ENCODE measurements at places on chromosomes 4 and X. TPM values are rescaled to one million over a fixed set of nuclear protein-coding genes. Genes with fewer than 3 reads are reported as not detected.

OGT gene
- 210 TPM for polyA plus RNA-seq

SCML2 gene
- polyA plus RNA-seq = 8.7 TPM

GRCh38 chrX:12403474-12404082 is 265.3 kb downstream of the FRMPD4 start:
- no peak for DNase-seq

DNA sequence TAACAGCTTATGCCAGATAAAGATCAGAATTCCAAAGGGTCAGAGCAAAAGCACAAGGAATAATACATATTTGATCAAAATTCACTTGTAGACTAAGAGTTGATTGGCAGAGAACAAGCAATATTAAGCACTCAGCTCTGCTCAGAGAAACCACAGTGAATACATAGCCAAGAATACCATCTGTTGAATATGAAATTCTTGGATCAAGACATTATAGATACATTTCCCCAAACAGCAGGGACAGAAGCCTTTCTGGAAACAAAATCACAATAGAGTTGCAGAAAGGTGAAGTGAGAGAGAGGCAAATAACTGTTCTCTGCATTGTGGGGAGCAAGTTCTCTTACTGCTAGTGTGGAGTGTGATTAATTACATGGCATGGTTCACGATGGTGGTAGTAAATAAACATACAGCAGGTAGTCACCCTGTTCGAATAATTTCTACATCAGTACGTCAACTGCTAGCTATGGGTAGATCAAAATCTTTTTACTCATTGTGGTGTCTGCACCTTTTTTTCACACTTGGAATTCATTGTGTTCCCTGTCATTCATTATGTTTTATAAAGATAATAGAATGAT is 366.7 kb downstream of the PCDH7 start:
- DNase-seq = no peak

BEX4 gene
- 185 TPM for polyA plus RNA-seq

GLRA2 gene
- polyA plus RNA-seq = 0.42 TPM

OPHN1 gene
- 8.0 TPM for polyA plus RNA-seq

DNA sequence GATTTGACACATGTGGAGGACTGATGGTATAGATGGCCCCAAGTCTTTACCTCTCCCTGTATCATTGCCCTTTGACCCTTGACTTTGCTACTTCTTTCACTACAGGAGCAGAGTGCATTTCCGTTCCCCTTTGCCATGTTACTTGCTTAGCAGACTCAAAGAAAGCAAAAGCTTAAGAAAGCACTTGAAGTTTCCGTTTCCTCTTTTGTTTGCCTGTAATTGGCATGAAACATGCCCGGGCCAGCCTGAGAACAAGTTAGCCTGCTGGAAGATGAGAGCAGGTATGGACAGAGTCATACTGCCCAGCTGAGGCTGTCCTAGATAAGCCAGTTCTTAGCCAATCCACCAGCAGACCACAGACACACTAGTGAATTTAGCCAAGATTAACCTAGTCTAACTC is 206.0 kb downstream of the BCOR start:
- DNase-seq = no peak

CNOT6L gene
- polyA plus RNA-seq = 37.3 TPM

DNA sequence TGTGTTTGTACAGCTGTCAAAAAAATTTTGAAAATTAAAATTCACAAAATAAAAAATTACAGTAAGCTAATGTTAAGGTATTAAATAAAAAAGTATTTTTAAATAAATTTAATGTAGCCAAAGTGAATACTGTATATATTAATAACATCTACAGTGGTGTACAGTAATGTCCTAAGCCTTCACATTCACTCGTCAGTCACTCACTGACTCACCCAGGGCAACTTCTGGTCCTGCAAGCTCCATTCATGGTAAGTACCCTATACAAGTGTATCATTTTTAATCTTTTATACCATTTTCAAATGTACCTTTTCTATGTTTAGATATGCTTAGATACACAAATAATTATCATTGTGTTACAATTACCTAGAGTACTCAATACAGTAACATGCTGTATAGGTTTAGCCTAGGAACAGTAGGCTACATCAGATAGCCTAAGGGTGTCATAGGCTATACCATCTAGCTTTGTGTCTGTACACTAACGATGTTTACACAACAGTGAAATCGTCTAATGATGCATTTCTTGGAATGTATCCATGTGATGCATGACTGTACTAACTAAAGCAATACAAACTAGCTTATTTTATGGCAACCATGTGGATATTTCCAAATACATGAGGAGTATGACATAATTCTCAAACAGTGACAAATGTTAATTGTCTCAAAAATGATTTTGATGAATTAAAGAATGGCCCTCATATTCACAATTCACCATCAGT is 13.7 kb downstream of the DDX60 start:
- DNase-seq = no peak

Measured in right renal cortex interstitium (tissue), 3 donors.